ENCODE measurements at places on chromosomes 2 and 18. TPM values are rescaled to one million over a fixed set of nuclear protein-coding genes. Genes with fewer than 3 reads are reported as not detected.

The EFEMP1 gene
- total RNA-seq, result not detected

DNA sequence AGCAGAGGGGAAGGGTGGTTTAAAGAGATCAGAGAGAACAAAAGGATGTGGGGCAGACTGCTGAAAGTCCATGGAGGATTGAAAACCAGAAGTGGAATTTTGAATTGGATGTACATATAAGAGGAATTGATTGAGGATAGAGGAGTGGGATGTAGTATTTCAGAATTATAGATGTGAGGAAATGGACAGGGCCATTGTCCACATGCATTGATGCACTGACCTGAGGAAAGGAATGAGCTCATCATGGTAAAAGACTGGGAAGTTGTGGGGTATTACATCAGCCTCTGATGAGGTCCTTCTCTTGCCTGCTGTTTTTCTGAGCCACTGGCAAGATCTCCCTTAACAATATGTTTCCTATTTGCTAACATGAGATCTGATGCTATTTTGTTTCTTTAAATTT, 365.7 kb upstream of the FANCL start:
- no peak for DNase-seq

GRCh38 chr2:127057371-127058245, 49.3 kb downstream of the BIN1 start:
- DNase-seq, result no peak

DNA sequence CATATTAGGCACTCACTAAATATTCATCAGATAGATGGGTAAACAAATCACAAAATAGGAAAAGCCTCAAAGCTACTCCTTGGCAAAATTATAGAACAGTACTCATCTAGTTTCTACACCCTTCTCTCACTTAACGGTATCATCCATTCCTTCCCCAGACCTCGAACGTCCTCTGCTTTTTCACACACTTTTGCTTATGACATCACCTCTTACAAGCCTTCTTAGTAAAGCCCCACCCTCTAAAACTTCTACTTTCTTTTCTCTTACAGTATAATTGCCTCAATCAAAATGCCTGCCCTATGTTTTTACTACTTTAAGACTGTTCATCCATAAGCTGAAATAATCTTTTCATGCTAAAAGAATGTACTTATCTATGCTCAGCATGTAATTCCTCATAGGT, 8.1 kb downstream of the CHN1 start:
- no peak for DNase-seq

The MROH2A gene
- not detected for total RNA-seq

DNA sequence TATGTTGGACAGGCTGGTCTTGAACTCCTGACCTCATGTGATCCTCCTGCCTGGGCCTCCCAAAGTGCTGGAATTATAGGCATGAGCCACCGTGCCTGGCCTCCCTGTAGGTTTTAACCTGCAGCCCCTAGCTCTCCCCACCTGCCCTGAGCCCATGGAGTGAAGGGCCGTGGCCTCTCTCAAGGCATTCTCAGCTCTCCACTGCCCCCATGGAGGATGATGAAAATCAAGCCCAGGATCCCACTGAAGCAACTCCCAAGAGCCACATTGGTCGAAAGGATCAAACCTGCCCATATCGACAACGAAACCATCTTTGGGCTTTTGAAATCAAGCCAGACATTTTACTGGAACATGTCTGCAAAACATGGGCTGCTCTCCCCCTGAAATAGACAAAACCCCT, 22.4 kb upstream of the CREG2 start:
- no peak for DNase-seq

GRCh38 chr18:11405804-11406203, 203.6 kb upstream of the SLC35G4 start:
- DNase-seq, result no peak

The ZAP70 gene
- total RNA-seq, result 350 TPM

The ALK gene
- not detected for total RNA-seq

- DNase-seq, result no peak
Observed at GRCh38 chr2:14975381-14975780, 342.9 kb downstream of the LRATD1 start.

GRCh38 chr2:55952415-55952814, 28.8 kb upstream of the EFEMP1 start:
- no peak for DNase-seq

DNA sequence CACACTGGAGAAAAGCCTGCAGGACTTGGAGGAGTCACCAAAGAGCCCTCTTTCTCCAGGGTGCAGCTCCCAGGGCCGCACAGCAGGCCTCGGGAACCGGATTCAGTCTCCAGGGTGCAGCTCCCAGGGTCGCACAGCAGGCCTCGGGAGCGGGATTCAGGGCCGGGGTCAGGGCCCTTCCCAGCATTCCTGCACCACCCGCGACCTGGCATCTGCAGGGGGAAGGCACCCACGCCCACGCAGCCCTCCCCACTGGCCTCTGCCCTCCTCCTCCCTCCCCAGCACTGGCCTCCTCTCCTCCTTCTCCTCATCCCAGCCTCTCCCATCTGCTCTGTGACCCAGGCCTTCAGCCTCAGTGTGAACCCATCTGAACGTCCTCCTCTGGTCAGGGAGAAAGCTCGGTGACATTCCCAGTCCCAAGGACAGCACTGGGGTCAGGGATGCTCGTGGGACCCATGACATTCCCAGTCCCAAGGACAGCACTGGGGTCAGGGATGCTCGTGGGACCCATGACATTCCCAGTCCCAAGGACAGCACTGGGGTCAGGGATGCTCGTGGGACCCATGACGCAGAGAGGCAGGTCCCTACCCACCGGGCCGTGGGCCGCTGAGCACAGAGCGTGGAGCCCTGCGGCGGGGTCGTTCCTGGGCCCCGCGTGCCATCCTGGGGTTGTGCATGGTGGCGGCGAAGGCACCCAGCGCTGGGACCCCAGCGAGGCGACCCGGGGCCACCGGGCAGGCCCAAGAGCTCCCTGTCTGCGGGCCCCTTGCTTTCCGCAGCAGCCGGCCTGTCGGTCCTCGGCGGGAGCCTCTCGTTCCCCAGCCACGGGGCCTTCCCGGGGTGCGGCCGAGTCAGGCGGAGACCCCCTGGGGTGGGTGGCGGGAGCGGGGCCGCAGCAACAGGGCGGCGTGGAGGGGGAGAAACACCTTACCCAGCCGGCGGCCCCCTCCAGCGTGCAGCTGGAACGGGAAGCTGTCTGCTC, 550.2 kb upstream of the SALL3 start:
- DNase-seq, result no peak

DNA sequence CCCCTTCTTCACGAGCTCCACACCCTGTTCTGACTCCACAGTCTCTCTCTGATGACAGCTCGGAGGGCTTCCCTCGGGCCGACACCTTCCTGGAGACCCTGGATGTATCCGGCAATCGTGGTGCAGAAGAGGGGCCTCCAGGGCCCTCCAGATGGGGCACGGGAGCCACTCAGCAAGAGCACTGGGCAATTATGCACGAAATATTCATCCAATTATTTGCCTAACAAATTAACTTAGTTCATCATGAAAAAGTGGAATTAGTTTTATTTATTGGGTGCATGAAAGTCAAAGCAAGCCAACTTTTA, 277.3 kb upstream of the HDAC4 start:
- DNase-seq, result no peak

DNA sequence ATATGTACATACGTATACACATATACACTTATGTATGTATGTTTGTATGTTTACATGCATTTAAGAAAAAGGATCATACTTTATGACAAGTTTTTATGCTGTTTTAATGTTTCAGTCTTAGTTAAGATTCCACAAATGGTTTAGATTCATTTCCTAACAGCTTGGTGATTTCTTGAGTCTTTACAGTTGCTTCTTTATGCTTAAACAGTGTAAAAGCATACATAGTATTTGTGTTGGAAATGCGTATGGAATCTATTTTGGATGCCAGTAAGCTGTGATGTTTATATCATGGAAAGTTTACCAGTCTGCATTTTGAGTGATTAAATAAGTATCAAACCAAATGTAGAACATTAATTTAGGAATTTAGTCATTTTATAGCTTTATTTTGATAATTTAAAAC, 55.4 kb downstream of the AGFG1 start:
- no peak for DNase-seq

- DNase-seq, result no peak
Observed at GRCh38 chr2:101119431-101119830, 31.8 kb downstream of the TBC1D8 start.

- DNase-seq, result no peak
Observed at GRCh38 chr2:226794751-226795171, 4.9 kb downstream of the IRS1 start.

DNA sequence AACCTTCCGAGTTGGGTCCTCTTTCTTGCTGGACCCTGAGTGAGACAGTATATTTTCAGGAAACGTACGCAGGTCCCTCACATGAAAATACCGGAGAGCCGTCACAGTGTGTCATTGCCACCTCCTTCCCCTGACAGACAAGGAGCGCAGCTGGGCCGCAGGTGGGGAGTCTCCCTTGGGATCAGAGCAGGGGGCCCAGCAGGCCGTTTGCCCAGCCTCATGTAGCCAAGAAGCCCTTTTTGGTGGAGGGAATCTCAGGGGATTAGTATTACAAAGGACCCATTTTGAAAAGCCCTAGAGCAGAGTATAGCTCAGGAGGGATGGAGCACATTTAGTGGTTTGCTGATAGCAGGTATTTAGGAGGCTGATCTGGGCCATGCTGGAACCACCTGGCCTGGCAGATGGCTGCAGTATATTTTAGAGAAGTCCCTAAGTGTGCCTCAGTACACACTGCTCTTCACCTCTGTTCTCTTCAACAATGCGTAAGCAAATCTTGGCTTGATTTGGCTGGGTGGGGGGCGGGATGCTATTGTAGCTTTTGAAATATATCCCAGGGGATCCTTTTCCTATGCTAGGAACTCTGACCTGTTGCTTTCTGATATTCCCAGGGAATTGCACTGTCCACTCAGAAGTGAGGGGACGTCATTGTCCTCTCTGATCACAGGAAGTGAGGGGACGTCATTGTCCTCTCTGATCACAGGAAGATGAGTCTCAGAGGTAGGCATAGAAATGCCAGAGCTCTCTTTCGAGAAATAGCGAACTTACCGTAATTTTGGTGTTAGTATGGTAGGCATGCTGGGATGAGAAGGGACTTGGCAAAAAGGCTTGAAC, 171.9 kb downstream of the HRH4 start:
- DNase-seq, result no peak

DNA sequence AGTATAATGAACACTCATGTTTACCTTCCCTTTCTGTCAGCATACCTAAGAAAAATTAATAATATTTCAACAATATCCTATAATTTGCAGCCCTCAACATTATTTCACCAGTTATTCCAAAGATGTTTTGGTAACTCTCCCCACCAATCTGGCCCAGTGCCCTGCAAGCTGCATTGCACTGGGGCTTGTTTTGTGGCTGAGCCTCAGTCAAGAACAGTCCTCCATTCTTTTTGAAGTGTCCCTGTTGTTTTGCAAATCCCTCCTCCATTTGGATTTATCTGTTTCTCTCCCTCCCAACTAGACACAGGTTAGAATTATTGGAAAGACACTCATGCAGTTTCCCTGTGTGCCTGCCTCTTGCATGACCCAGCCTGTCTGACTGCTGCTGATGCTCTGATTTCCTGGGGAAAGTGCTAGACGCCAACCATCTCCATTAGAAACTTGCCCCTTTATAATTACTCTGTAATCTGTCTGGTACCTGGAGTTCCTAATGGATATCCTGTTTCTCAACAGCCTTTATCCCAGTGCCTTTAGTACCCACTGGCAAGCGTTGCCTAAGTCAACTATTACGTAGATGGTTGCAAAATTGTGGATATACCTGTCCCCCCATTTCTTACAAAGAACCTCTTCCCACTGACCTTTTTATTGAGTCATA, 60.2 kb downstream of the EIF5B start:
- no peak for DNase-seq

DNA sequence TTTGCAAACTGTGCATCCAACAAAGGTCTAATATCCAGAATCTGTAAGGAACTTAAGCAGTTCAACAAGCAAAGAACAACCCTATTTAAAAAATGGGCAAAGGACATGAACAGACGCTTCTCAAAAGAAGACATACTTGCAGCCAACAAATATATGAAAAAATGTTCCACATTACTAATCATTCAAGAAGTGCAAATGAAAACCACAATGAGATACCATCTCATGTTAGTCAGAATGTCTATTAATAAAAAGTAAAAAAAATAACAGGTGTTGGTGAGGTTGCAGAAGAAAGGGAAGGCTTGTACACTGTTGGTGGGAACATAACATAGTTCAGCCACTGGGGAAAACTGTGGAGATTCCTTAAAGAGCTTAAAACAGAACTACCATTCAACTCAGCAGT, 126.2 kb downstream of the NAT8 start:
- no peak for DNase-seq

GRCh38 chr2:100793982-100794381, 26.0 kb upstream of the NPAS2 start:
- no peak for DNase-seq

- no peak for DNase-seq
Observed at GRCh38 chr2:207225773-207226172, 60.0 kb upstream of the KLF7 start.

- DNase-seq, result no peak
Observed at GRCh38 chr2:20423847-20424246, 23.0 kb upstream of the RHOB start.

- DNase-seq, result no peak
Observed at GRCh38 chr2:33083699-33084387, 137.1 kb downstream of the LTBP1 start.

The ZNF892 gene
- total RNA-seq, result 4.4 TPM

DNA sequence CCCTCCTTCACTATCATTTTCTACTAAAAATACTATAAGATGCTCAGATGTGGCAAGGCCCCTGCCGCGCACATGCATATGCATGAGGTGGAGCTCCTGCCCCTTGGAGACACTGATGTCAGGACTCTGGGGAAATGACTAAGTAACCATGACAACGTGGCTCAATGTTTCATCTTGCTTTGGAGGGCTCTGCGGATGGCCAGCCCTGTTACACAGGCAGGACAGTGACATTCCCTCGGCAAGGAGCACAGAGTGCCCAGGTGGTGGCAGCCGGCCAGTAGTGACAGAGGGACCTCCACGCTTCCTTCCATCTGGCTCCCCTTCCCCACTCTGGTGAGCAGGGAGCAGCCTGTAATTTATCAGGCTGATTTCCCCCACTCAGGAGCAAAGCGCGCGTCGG, 364.1 kb downstream of the SS18 start:
- DNase-seq, result no peak

The LIMS2 gene
- total RNA-seq, result 24.9 TPM

The GYPC gene
- total RNA-seq, result 137 TPM

The TTN gene
- 13.5 TPM for total RNA-seq

The MAB21L4 gene
- total RNA-seq, result not detected
